ENCODE measurements at places on chromosomes 12 and 14. TPM values are rescaled to one million over a fixed set of nuclear protein-coding genes. Genes with fewer than 3 reads are reported as not detected.

DNA sequence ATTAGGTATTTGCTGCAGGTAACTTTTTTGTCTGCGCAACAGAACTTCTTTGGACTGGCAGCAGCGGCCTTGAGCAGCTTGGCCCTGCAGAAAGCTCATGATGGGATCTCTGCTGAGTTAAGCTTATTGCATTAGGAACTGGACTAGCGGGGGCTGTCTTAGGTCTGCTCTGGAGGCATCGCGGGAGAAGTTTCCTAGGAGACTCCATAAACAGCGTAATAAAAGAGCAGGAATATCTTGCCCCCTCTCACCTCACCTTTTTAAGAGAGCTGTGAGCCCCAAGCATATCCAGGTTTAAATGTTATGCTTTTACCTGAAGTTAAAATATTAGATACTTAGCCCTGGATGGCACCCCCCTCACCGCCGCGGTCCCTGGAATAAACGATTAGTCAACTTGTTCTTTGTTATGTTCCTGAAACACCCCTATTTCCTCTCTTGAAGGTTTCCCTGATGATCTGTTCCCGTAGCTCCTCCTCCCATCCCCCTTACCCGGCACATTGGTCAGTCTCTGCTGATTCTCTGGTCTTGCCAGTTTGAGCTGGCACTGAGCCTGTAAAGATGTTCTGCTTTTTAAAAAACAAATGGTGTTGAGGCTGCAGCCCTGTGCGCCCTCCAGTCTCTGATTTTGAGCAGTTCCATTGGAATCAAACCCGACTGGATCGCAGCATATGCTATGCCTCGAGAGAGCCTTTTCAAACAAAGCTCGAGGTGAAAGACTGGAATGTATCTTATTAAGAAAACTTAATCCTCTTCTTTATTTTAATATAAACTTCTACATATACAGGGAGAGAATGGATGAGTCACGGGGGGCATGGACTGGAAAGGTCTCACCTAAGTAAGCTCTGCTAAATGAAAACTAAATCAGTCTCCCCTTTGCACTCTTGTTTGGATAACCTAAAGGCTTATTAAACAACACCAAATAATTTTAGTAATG, 1.9 kb downstream of the MLXIP start:
- no peak for DNase-seq

The GNB3 gene
- 32.6 TPM for polyA plus RNA-seq

The PRH2 gene
- polyA plus RNA-seq: not detected

- no peak for DNase-seq
These were observed 174.3 kb downstream of the AACS start for GRCh38 chr12:125239563-125239962.

DNA sequence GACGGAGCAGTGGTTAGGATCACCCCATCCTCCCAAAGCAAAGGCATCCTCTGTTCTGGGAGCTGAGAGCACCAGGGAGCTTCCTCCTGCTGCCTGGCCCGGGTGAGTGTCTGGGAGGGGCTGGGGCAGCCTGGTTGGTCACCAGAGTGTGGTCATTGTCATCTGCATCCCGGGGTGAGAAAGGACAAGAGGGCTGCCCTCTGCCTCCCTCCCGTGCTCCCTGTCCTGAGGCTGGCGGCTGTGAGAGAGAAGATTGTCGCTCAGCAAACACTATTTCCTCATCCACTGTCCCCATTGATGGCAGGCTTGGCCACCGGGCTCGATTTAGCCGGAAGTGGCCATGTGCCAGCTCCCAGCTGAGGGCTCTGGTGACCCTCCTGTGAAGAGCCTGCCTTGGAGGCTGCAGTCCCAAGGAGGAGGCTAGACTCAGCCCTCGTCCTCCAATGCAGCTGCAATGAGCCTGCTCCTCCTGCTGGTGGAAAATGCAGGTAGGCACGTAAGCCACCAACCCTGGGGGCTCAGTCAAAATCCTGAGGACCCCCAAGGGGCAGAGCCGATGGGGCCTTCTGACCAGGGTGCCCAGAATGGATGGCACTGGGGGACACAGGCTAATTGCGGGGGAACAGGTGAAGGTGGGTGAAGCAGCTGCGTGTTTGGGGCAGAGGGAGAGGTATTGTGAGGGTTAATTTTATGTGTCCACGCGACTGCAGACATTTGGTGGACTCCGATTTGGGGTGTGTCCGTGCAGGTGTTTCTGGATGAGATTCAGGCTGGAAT, 155.7 kb downstream of the KIF26A start:
- no peak for DNase-seq

- no peak for DNase-seq
These were observed 57.2 kb downstream of the PIWIL1 start for GRCh38 chr12:130394906-130395305.

DNA sequence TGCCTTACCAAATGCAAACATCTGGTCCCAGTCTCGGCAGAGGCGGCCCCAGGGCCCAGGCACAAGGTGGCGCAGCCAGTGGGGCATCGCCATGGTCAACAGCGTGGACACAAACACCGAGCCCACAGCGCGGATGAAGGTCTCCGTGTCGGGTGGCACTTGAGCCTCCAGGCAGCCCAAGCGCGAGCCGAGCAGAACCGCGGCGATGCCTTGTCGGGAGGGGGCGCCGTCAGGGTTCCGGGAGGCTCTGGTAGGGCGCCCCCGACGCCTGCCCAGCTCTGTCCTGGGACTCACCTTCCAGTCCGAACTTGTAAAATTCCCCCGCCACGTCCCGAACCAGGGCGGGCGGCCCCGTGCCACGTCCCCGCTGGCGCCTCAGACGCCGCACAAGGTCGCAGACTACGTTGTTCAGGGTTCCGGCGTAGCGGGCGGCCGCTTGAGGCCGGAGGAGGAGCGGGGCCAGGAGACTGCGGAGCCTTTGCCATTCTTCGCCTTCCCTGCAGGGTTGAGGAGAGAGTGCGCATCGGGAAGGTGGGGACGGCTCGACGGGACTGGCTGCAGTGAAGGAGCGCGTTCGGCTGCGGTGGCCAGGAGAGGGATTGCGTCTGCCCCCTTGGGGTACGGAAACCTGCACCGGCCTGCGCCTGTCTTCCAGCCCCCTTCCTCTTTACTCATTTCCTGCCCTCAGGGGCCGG, 1.7 kb downstream of the CYP27B1 start:
- DNase-seq: no peak

- DNase-seq: no peak
These were observed 33.1 kb upstream of the MMP19 start for GRCh38 chr12:55875704-55876467.

DNA sequence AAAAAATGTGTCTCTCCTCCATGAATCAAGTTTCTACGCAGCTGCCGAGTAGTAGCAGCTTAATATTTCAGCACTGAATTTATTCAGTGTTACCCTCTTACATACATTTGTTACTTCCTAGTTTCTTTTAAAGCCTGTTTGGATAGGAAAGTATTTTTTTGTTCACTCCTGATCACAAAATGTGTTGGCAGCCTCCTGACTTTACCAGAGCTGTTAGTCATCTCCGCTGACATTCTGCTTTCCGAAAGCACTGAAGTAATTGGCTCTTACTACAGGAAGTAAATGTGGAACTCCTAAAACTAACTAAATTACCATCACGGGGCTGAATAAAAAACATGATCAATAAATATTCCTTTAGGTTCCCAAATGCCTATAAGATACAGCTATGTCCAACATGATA, 225.5 kb downstream of the EPS8 start:
- DNase-seq: peak; percentile 48

DNA sequence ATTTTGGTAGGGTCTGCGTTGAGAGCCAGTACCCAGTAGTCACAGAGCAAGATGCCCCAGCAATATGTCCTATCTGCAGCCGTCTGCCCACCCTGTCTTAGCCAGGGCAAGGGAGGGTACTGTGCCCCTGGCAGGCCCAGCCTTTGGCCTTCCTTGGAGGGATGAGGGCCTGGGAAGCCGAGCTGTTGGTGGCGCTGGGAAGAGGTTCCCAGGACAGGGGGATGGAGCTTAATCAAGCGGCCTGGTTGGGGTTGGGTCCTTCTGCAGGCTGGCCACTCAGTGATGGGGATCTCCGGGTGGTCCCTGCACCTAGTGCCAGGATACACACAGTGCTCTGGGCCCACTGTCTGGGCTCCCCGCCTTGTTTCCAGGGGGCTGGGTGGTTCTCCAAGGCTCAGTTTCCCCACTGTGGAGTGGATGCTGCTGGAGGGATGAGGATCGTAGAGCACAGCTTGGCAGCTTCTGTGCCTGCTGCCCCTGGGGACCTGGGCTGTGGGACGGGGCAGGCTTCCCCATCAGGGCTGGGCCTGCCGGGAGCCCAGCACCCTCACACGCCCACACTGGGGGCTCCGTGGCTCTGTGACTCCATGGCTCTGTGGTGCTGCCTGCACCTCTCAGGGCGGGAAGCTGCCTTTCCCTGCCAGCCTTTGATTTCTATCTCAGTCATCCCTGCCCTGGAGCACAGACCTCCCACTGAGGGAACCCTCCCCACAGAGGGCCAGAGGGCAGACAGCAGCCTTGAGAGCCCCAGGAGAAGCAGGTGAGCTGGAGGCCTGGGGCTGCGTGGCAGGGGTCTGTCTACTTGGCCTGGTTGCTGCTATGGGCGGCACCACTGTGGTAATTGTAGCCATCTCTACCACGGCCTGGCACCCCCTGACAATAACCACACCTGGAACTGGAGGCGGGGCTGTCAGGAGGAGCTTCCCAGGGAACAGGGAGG, 357.0 kb downstream of the TMEM121 start:
- no peak for DNase-seq

DNA sequence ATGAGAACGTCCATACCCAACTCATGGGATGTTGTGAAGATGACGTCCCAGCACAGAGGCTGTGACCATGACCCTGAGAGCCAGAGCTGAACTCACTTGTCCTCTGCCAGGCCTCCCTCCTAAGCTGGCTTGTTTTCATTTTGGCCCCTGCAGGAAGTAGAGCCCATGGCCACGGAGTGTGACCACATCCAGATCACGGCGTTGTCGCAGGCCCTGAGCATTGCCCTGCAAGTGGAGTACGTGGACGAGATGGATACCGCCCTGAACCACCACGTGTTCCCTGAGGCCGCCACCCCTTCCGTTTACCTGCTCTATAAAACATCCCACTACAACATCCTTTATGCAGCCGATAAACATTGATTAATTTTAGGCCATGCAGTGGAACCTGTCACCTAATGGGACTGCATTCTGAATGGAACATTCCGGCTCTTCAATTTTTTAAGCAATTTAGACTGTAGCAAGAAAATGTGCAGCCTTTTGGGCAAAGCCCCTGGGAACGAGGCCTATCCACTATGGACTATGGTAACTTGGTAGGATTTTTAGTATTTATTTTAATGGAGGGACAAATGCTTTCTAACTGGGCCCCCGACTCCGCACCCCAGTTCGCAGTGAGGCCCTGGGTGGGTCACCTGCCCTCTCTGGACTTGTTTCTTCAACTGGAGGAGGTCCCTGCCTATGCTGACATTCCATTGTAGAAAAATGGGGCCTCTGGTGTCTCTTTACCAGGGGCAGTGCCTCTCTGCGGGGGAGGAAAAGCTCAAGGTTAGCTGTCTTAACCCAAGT, 19.6 kb downstream of the OTUB2 start:
- DNase-seq: no peak

DNA sequence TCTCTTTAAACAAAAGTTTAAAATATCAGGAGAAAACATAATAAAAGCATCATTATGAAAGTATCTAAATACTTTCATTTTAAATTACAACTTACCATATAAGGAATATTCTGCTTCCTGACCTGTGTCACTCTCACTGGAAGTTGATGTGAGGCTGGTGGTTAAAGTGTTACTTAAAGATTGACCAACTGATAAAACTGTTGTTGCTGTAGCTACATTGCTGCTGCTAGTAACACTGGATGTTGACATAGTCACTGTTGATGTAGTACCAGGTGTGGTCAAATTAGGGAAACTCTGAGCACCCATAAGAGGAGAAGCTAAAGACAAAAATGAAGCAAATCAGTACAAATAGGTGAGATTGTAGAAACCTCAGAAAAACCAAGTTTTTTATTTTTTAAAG, 79.9 kb downstream of the HECTD1 start:
- no peak for DNase-seq

- DNase-seq: no peak
These were observed 15.6 kb downstream of the DICER1 start for GRCh38 chr14:95141684-95142083.

DNA sequence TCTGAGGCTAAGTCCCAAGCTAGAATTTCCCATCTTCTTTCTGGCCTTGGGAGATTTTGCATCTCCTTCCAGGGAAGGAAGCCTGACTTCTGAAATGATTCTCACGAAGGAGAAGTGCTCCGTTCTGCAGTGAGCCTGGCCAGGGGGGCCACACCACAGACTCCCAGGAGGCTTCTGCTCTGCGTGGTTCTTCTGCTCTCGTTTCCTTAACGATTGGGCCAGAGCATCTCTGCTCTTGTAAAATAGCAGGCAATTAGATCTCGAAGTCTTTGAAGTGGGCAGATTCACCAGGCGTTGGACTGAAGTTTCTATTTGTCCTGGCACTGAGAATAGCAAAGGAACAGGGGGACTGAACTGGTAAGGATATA, 6.7 kb upstream of the BATF start:
- DNase-seq: no peak
